ENCODE measurements at places on chromosomes 4 and X.

GRCh38 chr4:66357316-66357715 lies 687.0 kb upstream of the EPHA5 start:
- no peak for DNase-seq

GRCh38 chr4:86833615-86834014 lies 15.6 kb downstream of the SLC10A6 start:
- DNase-seq = no peak

DNA sequence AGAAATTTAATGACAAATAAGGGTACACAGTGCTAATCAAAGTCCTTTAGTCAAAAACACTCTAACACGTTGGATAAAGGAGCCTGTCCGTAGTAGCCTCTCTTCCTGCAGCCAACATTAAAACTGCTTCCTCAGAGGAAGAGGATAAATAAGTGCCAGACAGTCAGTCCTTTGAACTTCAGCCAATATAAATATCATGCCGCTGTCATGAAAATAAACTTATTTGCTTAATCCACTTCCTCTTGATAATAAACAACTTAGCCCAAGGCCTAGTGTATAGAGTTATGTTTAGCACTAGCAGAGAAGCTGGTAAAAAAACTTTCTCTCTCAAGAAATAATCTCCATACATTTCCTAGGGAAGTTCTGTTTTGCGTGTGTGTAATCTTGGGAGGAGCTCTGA lies 196.7 kb downstream of the HS3ST1 start:
- no peak for DNase-seq

GRCh38 chr4:169015186-169015623 lies 5.2 kb upstream of the CBR4 start:
- no peak for DNase-seq

GRCh38 chr4:16544251-16544721 lies 318.0 kb upstream of the TAPT1 start:
- no peak for DNase-seq

- no peak for DNase-seq
Observed at GRCh38 chrX:86436116-86436515, 287.9 kb downstream of the DACH2 start.

- no peak for DNase-seq
Observed at GRCh38 chr4:123986268-123986798, 589.7 kb downstream of the SPRY1 start.

DNA sequence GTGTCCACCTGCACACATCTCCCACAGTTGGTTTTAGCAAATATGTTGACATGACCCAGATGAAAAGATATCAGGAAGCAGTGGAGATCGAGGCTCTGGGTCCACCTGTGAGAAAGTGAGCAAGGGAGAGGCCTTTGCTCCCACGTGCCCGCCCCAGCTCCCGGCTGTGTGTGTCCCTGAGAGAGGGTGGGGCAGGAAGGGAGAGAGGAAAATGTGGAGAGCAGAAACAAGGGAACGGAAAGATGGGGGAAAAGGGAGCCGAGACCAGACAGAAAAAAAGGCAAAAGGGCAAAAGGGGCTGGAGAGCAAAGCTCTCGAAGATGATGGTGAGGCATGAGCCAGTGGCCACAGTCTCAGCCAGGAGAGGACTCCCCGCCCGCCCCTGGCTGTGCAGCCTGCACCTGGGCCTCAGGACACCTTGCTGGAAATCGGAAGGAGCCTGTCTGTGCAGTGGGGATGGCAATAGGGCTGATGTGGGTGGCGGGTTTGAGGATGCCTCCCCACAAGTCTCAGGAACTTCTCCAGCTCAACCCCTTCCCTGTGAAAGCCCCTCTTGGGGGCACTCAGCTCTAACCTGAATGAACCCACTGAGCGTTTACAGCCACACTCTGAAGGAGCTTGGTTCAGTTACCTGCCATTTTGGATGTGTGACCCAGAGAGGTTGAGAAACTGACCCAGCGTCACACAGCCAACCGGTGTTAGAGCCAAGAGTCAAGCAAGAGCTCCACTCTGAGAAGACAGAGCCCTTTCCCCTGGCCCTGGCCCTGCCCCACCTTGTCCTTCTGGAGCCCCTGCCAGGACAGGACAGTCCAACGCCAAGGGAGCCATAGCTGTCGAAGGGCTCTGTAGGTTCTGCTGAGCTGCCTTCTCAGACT lies 20.3 kb upstream of the MSX1 start:
- no peak for DNase-seq

DNA sequence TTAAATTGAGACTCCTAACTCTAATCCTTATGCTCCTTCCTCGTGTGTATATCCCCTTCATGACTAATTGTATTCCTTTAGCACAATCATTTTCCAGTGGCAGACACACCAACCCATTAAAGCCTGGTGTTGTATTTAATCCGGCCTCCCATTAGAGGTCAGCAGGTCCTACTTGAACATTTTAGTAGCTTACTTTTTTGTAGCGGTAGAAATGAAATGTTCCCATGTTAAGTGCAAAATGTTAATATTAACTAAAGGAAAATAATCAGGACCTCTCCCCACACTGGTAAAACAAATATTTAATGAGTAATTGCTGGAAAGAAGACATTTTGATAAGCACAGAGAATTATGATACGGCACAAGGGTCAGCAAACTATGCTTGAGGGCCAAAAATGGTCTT lies 3.4 kb downstream of the RAB33B start:
- no peak for DNase-seq

DNA sequence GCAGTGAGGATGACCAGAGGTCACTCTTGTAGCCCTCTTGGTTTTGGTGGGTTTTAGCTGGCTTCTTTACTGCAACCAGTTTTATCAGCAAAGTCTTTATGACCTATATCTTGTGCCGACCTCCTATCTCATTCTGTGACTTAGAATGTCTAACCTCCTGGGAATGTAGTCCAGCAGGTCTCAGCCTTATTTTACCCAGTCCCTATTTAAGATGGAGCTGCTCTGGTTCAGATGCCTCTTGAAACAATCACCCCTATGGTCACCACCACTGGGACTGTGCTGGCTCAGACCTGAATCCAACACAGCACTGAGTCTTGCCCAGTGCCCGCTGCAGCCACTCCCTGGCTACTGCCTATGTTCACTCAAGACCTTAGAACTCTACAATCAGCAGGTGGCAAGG lies 49.4 kb downstream of the MCUB start:
- DNase-seq = no peak

GRCh38 chr4:85603437-85604336 lies 128.7 kb downstream of the ARHGAP24 start:
- no peak for DNase-seq

DNA sequence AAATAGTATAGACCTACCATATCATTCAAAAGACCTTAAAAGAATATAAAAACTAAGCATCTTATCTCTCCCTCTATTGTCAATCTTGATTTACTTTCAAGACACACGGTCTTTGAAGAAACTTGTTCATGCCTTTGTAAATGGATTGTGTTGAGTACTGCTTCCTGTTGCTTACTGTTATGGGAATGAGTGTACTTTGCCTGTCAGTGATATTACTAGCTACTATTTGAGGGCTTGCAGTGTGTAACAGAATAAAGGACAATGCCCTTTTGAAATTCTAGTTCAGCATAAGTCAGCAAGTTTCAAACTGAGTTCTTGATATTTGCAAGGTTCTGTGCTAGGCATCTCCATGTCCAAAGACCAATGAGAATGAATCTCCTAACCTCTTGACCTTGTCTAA lies 36.0 kb downstream of the CDKL5 start:
- DNase-seq = no peak

DNA sequence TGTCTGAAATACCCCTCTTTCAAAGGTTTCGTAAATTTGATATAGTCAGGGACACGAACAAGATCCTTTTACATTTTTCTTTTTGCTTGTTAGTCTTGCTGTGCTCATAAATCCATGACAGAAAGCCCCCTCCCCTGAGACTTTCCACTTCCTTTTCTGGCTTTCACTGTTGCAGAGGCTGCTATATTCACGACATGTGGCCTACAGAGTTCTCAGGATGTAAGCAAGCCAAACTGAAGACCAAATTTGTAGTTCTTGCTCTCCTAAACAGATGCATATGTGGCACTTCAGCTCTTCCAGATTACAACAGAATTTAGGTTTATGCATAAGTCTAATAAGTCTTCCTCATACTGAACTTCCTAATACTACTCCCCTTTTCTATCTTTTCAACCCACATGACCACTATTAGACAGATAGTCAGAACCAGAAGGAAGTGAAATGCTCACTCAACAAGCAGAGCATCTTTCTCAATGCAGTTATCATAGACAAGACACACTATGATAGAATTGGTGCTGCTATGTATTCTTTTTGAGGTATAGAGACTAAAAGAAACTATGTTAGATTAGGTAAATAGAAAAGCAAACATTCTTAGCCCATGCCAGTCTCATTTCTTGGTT lies 15.0 kb downstream of the BTK start:
- no peak for DNase-seq

DNA sequence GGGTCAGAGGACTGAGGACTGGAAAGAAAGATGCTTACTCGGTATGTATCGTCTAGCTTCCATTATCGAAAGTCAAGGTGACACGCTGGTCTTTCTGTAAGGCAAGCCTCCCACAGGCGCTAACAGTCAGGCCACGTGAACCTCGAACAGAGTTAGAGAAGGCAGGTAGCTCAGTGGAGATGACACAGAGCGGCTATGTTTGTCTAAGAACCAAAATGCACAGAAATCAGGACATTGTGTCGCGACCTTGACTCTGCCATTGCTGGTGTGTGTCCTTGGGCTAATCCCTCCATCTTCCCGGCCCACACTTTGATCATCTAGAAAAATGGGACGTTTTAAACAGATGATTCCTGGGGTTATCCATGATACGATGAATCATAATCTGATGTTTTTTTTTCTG lies 40.3 kb downstream of the IRF2 start:
- DNase-seq = no peak
